ENCODE measurements at places on chromosomes 5 and 9.

DNA sequence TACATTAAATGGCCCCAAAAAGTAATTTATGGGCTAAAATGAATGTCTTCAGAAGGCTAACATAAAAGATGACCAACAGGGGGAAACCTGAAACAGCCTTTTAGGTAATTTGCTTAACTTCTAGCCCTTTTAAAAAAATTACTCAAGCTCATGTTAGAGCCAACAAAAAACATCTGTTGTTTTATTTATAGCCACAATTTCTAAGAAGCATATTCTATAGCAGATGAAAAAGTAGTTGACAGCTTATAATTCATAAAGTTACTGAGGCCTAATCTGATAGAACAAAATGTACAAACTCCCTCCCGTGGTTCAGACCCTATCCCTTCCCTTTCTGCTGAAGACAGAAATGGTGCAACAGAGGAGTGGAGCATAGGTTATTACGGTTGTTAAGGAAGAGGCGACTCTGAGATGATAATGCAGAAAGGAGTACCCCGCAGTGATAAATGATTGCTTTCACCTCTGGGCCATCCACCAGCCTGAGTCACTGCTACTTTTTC lies 46.1 kb downstream of the PIK3R1 start:
- DNase-seq: no peak

- DNase-seq: no peak
Measured at GRCh38 chr9:123266655-123267399, 1.6 kb downstream of the STRBP start.

DNA sequence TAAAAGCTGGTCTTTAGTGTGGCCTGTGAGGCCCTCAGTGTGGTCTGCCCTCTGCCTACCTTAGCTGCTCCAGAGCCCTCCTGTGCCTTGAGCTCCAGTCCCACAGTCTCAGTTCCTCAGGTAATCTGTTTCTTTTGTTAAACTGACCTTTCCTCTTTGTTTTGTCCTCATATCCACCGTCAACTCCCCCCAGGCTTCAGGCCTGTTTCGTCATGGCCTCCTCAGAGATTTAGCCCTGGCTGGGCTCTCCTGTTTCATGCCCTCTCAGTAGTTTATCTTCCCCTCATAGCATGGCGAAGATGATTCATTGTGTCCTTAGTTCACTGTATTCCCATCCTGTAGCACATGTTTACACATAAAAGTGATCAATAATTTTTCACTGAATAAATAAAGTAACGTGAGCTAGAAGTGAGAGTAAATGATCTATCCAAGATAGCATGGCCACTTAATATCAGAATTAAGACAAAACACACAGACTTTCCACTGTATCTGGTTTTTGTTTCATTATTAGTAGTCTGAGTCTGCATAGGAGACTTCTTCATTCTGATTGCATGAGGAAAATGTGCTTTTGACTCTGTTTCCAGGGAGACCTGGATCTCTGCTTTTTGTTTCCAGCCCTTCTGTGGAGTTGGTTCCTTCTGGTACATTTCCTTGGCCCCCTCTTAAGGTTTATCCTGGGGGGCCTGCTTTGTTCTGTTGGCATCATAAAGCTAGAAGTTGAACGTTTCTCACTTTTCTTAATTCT lies 70.5 kb downstream of the SNX24 start:
- DNase-seq: no peak

DNA sequence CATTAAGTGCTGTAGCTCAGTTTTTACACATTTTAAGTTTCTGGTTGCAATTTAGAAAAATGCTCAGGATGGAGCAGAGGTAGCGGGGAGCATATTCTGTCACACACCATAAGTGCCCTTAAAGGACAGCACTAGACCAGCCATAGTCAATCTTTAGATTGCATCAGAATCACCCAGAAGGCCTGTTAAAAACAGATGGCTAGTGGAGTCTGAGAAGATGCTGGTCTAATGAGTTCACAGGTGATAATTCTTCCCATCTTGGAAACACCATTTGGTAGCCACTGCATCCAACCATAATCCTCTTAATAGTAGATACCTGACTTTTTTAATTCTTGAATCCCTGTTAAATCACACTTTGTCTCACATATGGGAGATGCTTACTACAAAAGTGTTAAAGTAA lies 113.2 kb downstream of the CDH18 start:
- no peak for DNase-seq

GRCh38 chr9:95327239-95327865 lies 9.8 kb upstream of the FANCC start:
- no peak for DNase-seq

DNA sequence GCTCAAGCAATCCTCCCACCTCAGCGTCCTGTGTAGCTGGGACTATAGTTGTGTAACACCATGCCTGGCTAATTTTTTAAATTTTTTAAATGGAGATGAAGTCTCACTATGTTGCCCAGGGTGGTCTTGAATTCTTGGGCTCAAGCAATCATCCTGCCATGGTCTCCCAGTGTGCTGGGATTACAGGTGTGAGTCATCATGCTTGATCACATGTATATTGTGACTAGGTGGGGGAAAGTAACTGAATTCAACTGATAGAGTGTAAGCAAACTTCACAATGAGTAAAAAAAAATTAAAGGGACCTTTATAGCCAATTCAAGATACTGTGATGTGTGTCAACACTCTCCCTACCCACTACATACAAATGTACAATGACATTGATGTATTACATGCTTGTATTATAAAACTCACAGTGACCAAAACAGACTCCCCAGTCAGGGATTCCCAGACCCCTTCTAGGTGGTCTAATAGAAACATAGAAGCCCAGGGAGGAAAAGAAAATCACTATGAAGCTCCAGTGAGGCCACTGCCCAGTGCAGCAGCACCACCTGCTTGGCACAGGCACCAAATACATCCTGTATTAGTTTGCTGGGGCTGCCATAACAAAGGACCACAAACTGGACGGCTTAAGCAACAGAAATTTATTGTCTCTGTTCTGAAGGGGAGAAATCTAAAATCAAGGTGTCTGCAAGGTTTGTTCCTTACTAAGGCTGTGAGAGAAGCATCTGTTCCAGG lies 8.8 kb downstream of the PLGRKT start:
- DNase-seq: no peak

DNA sequence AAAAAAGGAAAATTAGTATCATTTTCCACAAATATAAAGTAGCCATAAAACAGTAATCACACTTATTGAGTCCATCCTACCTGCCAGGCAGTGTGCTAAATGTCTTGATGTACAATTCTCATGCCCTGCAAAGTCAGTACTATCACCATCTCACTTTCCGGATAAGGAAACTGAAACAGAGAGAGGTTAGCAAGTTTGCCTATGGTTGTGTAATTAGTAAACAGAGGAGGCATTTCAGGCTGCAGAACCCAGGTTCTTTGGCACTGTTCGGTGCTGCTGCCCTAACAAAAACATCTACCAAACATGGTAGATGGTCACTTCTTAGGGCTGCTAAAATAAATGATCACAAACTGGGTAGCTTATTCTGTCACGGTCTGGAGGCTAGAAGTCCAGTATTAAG lies 22.6 kb downstream of the PLAC8L1 start:
- DNase-seq: no peak

DNA sequence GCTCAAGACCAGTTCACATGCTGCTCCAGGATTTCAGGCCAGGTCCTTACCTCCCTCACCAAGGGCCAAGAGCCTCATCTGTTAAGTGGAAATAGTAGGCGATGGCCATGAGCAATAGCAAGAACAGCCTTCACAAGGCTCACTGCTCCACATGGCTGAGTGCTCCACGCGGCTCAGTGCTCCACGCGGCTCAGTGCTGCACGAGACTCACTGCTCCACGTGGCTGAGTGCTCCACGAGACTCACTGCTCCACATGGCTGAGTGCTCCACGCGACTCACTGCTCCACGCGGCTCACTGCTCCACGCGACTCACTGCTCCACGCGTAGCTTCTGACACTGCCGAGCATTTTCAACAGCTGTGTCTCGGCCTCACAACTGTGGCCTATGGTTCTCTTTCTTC lies 36.4 kb upstream of the ADAMTS2 start:
- DNase-seq: no peak

DNA sequence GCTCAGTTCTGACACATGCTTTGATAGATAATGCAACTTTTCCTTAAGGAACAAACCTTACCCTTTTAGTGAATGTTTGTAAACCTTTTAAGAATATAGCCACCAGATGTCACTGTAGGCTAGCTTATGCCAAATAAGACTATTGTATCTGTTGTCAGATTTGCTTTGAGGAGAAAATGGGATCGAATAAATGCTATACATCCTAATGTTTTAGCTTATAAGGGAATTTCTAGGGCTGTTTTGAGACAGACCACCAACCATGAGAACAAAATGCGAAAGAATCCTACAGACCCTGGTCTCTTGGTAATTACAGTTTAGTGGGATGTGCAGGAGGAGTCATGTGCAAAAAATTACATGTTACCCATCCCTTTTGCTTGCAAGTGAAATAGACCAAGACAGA lies 127.6 kb upstream of the NMUR2 start:
- DNase-seq: no peak

DNA sequence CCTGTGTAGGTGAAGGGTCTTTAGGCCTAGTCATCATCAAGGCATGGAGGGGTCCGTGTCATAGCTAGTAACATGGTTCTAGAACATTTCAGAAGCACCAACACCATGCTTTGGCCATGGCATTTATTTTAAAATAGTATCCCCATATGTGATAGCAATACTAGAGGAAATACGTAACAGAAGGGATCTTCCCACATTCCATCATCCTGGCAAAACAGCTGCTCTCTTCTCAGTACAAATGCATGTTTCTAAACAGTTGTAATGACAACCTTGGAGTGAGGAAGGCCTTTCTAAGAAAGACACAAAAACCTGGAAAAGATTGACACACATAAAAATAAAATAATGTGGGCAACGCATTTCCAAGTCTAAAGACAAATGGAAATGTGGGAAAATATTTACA lies 97.6 kb downstream of the GADD45G start:
- no peak for DNase-seq

DNA sequence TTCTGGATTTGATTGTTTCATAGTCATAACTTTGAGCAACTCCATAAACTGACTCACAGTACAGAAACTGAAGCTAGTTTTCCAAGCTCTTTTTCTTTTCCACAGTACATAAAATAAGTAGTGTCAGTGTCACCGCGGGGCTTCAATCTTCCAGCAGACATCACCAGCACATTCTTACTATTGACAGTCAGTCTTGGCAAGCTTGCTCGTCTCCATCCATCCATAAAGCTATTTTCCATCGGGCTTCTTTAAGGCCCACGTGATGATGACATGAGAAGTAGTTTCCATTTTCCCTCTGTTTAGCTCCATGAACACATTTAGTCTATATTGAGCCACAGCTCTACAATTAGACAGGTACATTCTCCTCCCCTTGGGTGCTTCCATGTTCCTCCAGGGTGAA lies 443.4 kb downstream of the KDM4C start:
- DNase-seq: no peak

GRCh38 chr9:133683586-133684120 lies 47.5 kb downstream of the DBH start:
- DNase-seq: no peak

DNA sequence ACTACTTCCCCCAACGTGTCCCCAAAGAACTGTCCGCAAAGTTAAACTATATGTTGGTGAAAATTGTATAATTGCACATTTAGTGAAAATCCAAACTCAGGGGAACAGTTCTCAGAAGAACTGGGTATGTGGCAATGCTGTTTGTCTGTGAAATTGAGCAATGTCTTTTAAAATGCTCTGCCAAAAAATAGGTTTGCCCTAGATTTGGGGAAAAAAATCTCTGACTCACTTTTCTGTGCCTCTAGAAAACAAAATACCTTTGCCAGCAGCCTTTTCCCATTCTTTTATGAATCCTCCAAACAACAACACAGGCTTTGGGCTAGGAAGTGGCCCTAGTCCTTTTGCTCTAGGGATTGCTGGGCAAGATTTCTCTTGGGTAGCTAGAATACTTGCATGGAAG lies 37.4 kb upstream of the ZNF608 start:
- DNase-seq: no peak

DNA sequence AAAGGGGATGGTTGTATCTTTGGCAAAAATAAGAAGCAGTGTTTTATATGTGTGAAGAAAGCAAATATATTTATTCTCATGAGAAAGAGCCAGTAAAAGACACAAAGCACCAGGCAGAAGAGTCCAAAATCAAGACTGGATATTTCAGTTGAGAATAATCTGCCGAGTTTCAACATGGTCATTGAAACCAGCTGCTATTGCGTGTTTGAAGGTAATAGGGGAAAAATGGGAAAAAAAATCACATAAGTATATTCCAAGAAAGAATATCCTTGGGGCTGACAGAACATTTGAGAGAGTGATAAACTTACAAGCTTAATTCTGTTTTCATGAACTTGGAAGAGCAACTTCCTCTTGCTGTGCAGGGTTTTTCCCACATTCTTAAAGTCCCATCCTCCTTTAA lies 79.9 kb downstream of the ISOC1 start:
- DNase-seq: no peak

DNA sequence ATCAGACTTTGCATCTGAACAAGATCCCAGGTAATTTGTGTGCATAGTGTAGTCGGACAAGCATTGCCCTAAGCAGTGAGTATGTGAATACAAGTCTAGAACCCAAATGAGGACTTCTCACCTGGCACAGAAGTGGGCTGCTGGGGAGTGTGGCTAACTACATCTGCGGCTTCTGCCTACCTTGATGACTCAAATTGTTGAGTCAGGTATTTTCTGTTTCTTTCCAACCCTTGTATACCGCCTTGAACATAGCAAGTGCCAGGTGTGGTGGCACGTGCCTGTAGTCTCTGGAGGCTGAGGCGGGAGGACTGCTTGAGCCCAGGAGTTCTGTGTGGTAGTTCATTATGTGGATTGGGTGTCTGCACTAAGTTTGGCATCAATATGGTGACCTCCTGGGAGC lies 7.9 kb upstream of the JADE2 start:
- DNase-seq: no peak

DNA sequence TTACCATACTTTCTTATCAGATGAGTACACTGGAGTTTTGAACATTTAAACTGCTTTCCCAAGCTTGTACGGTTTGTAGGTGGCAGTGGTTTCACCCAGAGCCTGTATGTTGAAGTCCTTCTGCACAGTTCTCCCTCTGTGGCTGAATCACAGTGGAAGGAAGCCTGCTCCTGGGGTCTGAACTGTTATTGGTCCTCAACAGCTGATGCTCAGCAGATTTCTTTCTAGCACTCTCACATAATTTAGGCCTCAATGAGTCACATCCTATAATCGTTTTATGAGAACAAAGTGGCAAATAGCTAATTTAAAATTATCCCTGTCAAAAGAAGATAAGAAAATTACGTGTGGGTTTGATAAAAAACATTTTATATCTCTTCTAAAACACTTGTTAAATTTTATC lies 229.7 kb downstream of the TLE4 start:
- DNase-seq: no peak

DNA sequence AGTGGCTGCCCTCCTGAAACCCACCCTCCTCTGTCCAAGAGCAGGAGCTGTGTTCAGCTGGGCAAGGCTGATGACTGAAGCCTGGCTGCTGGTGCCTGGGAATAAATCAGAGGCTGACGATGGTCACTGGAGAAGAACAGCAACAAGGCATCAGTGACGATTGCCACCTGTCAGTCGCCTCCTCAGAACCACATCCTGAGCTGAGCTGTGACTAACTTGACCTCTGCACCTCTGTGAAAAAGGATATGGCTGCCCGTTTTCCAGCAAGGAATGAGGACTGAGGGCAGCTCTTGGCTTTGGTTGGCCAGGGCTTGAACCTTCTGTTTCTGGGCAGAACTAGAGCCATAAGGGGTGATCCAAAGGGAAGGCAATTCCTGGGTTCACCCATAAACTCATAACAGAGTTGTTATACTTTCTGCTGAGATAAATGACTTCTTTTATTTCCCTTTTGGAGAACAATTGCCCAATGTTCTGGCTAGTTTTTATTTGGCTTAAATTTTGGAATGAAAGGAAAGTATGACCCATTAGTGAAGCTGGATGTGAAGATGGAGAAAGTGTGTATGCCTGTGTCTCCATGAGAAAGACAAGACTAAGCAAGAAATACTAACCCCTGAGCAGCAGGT lies 40.1 kb downstream of the TRIP13 start:
- DNase-seq: no peak

GRCh38 chr5:3325972-3326840 lies 269.4 kb upstream of the IRX1 start:
- no peak for DNase-seq

All from stimulated activated CD8-positive, alpha-beta memory T cell treated with anti-CD3 and anti-CD28 coated beads, Interleukin-15, amount 100 ng/mL, for 1 hour (primary cell).